ENCODE measurements at places on chromosomes 5 and 9.

GRCh38 chr9:108270051-108270450 is 585.7 kb downstream of the ACTL7B start:
- no peak for DNase-seq

- no peak for DNase-seq
Measured at GRCh38 chr5:149441194-149441753, 62.2 kb upstream of the IL17B start.

DNA sequence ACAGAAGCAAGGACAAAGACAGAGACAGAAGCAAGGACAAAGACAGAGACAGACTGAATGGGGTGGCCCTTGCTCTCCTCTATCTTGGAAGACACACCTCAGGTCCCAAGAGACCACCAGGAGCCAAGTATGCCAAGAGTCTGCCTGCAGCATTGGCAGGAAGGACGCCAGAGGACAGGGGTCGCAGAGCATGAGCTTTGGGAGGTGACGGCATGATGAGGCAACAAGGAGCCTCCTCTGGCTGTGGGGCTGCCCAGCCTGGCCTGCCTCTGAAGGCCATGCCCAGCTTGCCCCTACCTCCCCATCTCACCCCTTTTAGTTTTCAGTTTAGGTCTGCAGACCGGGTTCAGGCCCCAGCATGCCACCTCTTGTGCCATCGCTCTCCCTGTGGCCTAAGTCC is 17.6 kb downstream of the PDGFRB start:
- DNase-seq = no peak

DNA sequence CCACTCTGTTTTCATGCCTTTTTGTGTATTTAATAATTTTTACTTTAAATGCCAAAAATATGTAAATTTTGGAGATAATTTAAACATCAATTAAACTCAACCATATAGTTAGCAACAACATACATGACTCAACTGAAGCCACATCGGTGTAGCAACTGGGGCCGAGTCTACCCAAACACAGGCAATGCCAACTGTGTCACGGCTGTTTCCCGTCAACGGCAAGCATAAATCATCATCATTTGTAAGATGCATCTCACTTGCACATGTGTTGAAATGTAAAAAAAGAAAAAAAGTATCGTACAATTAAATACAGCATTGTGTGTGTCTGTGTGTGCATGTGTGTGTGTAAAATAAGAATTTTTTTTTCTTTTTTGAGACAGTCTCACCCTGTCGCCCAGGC is 160.1 kb upstream of the TAS2R1 start:
- no peak for DNase-seq

- DNase-seq = no peak
Measured at GRCh38 chr9:396396-396795, 181.7 kb downstream of the DOCK8 start.

- no peak for DNase-seq
Measured at GRCh38 chr5:133729800-133730199, 117.5 kb upstream of the FSTL4 start.

DNA sequence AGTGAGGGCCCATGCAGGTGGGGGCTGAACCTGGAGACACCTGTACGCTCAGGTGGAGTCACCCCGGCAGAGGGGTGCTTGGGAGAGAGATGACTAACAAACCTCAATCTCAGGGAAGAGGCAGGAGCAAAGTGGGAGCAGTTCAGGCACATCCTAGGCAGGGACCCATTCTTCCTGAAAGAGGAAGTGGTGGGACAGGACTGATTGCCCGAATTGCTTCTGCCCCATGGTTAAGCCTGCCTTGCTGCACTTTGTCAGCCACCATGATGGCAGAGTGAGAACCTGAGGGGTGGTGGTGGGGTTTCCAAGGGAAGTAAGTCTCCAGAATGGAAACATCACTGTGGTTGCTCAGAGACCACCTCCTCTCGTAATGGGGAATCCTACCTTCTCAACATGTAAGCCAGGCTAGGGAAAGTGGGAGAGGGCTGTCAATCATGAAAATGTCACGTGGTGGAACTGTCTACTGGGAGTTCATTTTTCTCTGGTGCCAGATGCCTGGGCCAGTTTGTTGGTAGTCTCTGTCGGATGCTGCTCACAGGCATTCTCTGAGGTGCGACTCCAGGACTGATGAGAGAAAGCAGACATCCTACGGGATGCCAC is 150.4 kb downstream of the HSPA4 start:
- no peak for DNase-seq

GRCh38 chr5:139707445-139708003 is 59.4 kb downstream of the CXXC5 start:
- no peak for DNase-seq
